ENCODE measurements at places on chromosomes 1 and 21.

DNA sequence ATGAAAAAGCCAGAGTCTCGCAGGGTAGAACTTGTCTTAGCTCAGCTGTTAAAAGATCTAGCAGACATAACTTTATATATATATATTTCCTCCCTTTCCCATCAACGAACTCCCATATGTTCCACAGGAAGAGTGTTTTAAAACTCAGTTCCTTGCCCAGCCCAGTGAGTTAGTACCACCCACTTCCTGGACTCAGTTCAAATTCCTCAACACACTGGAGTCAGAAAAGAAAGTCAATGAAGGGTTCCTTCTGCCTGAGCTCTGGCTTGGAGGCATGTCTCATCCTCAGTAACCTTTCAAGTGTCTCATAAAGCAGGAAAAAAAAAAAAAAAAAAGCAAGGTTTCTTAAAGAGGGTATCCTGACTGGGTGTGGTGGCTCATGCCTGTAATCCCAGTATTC is 15.6 kb downstream of the TPM3 start:
- no peak for DNase-seq

DNA sequence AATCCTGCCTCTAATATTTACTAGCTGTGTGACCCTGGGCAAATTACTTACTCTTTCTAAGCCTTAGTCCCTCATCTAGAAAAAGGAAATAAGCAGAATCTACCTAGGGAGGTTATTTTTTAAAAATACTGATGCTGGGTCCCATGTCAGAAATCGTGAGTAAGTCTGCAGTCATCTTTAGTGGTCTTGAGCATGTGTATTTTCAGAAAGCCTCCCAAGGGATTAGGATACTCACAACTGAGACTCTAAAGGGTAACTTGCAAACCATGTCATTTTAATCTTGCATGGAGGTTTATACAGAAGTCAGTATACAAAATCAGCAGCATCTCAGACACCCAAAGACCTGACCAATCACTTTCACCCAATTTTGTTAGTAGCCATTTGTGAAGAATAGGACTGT is 43.2 kb downstream of the DSTYK start:
- DNase-seq: no peak

DNA sequence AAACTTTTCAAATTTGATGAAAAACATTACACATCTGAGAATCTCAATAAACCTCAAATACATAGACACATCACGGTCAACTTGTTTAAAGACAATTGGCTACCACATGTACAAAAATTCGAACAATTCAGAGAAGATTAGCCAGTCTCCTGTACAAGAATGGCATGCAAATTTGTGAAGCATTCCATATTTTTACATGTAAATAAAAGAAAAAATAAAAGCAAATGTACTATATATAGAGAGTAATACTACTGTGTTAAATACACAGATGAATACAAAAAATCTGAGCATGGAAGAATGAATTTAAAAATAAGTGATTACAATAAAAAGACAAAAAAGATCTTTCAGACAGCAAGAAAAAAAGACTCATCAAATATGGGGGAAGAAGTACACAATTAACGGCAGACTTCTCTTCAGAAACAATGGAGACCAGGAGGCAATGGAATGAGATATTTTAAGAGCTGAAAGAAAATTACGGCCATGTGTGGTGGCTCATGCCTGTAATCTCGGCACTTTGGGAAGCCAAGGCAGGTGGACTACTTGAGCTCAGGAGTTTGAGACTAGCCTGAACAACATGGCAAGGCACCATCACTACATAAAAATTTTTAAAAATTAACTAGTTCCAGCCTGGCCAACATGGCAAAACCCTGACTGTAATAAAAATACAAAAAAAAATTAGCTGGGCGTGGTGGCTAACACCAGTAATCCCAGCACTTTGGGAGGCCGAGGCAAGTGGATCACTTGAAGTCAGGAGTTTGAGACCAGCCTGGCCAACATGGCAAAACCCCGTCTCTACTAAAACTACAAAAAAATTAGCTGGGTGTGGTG is 23.2 kb downstream of the HAX1 start:
- no peak for DNase-seq

- no peak for DNase-seq
These were observed 6.0 kb upstream of the SHISA4 start for GRCh38 chr1:201882665-201883132.

- DNase-seq: no peak
These were observed 375.3 kb downstream of the DUSP10 start for GRCh38 chr1:221366495-221367110.
